Sigmoid colon (tissue), 7 donors: ENCODE measurements at places on chromosomes 6 and 20. TPM values are rescaled to one million over a fixed set of nuclear protein-coding genes. Genes with fewer than 3 reads are reported as not detected.

DNA sequence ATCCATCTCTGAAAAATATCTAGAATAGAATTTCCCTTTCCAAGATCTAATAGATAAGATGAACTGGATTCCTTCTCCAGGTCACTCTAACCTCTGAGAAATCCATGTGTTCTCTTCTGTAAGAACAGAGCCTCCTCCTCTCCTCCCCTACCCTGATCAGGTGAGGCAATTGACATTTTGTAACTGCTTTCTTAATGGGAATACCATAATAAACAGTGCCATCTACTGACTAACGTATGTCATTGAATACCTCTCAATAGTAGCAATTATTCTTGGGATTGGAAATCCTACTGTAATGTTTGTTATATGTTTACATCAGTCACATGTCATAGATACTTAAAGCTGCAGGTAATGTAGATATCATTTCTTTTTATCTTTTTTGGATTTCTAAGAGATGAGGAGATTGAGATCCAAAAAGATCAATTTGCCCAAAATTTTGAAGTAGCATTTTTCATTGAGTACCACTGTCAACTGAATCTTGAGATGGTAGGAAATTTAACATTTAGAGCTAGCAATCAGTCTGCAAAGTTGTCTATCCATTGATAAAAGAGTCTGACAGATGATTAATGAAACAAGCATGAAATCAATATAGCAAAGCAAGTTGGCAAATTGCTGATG is 365.8 kb upstream of the HSF2 start:
- DNase-seq: no peak

DNA sequence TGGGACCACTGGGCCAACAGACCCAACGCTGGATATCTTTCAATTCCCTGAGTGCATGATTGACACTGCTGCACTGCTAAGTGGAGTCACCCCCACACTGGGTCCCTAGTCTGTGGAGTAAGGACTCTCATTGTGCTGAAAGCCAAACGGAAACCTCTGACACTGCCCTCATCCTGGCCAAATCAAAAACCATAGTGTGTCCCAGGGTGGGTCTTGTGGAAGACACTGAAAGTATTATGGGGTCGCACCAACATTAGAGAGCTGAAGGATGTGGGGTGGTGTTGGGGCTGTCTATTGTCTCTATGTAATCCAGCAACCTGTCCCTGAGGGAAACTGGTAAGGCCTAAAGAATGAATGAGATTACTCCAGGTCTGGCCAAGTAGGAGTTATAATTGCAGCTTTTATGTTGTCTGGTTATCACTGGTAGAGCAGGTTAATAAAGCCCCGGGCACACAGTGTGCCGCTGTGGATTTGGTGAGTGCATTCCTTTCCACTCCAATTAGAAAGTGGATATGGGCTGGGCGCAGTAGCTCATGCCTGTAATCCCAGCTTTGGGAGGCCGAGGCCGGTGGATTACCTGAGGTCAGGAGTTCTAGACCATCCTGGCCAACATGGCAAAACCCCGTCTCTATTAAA is 57.9 kb downstream of the HLA-A start:
- no peak for DNase-seq

Gene CCN6
- not detected for total RNA-seq

Gene TUBB2B
- total RNA-seq: 23.5 TPM

Gene GMEB2
- 7.9 TPM for total RNA-seq
